Smooth muscle cell of bladder (primary cell): ENCODE measurements at places on chromosomes 4 and X. TPM values are rescaled to one million over a fixed set of nuclear protein-coding genes. Genes with fewer than 3 reads are reported as not detected.

SPP1 gene
- 0.43 and 1.3 TPM in 2 replicates for total RNA-seq

DDX53 gene
- total RNA-seq = not detected in 2 replicates

DNAAF6 gene
- total RNA-seq = not detected in 2 replicates

BMP3 gene
- total RNA-seq = under 0.01 and 0.09 TPM in 2 replicates

SGMS2 gene
- 67.0 and 104 TPM in 2 replicates for total RNA-seq

NCAPG gene
- total RNA-seq = 2.3 and 2.6 TPM in 2 replicates

GPR82 gene
- total RNA-seq = not detected in 2 replicates

DSPP gene
- not detected in 2 replicates for total RNA-seq

FHIP1A gene
- 0.43 and 1.2 TPM in 2 replicates for total RNA-seq

ART3 gene
- 0.09 and 0.28 TPM in 2 replicates for total RNA-seq

IL13RA1 gene
- total RNA-seq = 53.3 and 56.0 TPM in 2 replicates

CLDN24 gene
- total RNA-seq = not detected in 2 replicates

RAP2C gene
- total RNA-seq = 11.6 and 14.8 TPM in 2 replicates

PAGE2 gene
- 0.71 TPM in 1 of 2 replicates, not detected in the other for total RNA-seq

HPSE gene
- total RNA-seq = 0.83 and 1.1 TPM in 2 replicates

SYTL5 gene
- 0.28 and 0.57 TPM in 2 replicates for total RNA-seq
